ENCODE measurements at places on chromosomes 11 and 22.

DNA sequence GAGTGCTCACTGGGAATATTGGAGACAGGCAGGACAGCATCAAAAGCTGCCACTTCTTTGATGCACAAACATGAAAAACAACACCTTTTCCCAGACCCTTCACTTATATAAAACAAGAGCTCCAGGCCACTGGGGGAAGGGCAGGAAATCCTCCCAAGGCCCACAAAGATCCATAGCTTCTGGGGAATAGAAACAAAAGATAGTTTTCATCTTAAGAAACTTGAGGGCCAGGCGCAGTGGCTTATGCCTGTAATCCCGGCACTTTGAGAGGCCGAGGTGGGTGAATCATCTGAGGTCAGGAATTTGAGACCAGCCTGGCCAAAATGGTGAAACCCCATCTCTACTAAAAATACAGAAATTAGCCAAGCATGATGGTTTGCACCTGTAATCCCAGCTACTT is 15.3 kb downstream of the RTL6 start:
- no peak for DNase-seq

GRCh38 chr22:39560127-39560526 is 10.4 kb upstream of the CACNA1I start:
- DNase-seq, result no peak

DNA sequence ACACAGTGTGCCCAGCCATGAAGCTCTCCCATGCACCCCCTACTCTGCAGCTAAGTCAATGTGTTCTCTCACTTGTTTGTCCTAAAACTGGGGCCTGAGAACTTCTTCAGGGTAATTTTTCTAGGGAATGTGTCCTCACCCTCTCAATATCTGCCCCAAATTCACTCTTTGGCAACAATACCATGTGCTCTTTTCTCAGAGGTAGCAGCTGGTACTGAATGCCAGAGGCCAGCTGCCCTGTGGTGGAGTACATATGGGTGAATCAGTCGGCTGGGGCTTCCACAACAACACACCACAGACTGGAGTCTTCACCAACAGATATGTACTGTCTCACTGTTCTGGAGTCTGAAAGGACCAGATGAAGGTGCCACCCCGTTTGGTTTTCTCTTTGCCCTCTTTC is 97.7 kb upstream of the TOP3B start:
- DNase-seq, result no peak

GRCh38 chr11:114615448-114616361 is 20.1 kb upstream of the NXPE4 start:
- no peak for DNase-seq

DNA sequence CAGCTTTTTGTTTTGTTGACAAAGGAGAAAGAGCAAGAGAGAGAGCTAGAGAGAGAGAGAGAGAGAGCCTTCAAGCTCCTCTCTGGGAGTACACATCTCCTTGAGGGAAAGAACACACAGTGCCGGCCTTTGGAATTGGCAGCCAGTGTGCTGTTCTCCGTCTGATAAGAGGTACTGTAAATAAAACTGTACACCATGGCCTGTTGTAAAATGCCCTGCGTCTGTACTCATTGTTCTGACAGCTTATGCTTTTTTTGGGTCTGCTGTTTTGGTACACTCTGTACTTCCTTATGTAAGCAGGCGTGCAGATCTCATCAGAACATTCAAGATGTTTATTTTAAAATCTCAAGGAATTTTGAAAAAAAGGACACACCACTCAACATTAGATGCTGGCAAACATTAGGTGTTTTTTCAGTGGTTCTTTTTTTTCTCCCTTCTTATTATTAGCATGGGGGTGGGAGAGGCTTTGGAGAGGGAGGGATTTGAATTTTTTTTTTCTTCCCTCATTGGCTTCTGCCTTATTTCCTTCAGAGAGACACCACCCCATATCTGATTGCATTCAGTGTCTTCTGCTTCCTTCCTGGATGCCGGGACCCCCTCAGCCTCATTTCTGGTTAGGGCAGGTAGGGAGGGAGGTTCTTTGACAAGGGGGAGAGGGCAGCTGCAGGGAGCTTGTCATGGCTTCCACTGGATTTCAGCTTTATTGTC is 116.8 kb upstream of the NNMT start:
- DNase-seq, result no peak

All from SW 1271 (cell line).